B cell (primary cell): ENCODE measurements at places on chromosomes 2 and 18.

GRCh38 chr18:23825978-23826405 is 136.7 kb downstream of the LAMA3 start:
- DNase-seq, result no peak

DNA sequence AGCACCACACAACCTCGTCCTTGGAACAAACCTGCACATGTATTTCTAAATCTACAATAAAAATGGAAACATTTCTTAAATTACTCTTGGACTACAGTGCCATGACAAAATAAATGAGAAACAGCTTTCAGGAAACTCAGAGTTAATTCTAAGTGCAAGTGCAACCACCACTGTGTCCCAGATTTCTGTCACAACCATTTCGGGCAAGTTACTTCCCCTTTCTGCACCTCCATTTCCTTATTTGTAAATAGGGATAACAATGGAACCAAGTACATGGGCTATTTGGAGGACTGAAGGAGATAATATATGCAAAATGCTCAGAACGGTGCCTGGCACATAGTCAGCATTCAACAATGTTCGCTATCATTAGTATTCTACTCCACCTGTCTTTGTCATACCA is 93.2 kb downstream of the CACNB4 start:
- no peak for DNase-seq

DNA sequence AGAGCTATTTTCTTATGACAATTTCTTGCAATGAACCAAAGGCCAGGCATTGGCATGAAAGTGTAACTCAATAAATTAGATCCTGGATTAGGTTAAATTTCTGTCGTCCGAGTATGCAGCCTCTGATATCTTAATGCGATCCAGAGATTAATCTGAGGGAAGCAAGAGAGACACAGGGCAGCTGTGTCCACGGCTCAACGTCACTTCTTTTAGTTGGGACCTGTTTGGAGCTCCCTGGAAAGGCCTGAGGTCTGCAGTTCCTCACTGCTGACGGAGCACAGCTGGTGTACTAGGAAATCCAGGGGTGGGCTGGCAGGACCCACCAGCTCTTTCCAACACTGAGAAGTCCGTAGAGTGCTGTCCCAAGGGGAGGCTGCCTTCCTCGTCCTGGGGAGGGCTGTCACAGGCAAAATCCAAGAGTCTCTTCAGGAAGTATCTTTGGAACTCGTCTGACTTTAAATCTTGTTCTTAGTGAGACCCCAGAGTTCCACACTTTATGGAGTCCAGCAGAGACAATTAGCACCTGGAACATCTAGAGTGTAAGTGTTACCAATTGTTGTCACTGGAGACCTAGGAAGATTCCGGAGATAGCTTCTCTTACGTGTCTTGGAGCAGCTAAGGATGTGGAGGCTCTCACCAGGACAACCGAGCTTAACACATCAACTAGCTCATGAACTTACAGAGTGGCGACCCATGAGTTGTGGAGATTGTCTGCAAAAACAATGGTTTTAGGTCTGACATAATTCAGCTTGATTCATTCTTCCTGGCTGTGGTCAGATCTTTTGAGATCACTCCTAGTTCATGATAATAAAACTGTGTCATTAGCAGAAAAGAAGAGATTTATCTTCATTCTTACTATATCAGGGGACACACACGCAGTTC is 173.7 kb downstream of the ACKR3 start:
- DNase-seq, result no peak

DNA sequence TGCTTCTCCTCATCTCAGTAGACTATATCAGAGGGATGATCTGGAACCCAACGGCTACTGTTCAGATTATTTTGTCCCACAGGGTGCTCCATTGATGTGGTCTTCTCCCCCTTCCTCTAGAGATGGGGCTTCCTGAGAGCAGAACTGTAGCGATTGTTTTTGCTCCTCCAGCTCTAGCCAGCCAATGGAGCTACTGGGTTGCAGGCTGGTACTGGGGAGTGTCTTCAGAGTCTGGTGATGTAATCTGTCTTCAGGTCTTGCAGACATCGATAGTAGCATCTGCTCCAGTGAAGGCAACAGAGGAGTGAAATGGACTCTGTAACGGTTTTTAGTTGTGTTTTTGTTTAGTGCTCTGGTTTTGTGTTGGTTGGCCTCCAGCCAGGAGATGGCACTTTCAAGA is 621.9 kb downstream of the RNF144A start:
- DNase-seq, result no peak

DNA sequence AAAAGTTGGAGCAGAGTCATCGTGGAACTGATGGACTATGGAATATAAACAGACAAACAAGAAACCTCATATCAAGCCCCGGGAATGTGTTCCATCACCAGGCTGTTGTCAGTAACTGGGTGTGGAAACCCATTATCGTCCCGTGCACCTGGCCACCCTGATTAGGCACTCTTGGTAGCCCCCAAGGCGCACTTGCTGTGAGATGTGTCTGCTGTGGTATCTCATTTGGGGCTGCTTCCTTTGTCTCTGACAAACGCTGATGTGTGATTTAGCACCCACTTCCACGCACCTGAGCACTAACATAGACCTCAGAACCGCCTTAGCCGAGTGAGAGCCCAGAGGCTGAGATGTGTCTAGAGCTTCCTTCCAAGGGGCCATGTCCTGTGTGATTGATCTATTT is 96.3 kb downstream of the PRPF40A start:
- no peak for DNase-seq

GRCh38 chr2:36530178-36530982 is 67.6 kb downstream of the FEZ2 start:
- DNase-seq, result peak; percentile 32

DNA sequence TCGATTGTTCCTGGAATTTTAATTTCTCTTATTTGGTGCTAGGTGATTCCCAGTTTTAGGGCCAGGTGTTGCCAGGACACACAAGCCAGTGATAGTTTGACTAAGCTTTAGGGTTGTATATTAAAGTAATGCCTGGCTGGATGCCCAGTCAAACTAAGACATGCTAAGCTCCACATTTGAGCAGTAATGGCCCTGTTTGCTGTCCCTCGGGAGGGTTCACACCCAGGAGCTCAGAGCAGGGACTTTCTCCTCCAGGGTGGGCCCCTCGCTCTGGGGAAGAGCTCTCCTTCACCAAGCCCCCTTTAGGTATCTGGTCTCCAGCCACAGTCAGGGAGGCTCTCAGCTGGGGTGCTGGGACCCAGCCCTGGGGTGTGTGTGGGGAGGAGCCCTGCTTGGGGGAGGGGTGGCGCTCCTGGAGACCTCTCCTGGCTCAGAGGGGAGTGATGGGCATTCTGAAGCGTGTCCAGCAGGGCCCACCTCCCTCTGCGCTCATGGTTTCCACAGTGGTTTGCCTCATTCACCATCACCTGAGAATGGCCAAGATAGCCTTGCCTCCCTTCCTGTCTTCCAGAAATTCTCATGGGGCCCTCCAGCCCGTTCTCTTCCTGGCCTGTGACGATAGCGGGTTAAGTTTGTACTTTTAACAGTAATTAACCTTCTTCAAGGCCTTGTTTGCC is 31.7 kb downstream of the INPP4A start:
- DNase-seq, result no peak

DNA sequence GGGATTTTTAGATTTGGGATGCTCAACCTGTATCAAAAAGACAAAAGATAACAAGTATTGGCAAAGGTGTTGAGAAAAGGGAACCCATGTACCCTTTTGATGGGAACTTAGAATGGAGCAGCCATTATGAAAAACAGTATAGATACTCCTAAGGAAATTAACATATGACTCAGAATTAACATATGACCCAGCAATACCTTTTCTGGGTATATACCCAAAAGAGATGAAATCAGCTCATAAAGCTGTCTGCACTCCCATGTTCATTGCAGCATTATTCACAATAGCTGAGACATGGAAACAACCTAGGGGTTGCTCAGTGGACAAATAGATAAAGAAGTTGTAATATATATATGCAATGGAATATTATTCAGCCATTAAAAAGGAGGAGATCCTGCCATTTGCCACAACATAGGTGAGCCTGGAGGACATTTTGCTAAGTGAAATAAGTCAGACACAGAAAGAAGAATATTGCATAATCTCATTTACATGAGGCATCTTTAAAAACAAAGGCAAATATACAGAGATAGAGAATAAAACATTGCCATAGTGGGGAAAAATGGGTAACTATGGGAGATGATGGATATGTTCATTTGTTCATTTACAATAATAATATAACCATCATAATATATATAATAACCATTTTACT is 142.1 kb downstream of the PTRHD1 start:
- no peak for DNase-seq

- no peak for DNase-seq
Measured at GRCh38 chr2:162282765-162283425, 35.6 kb downstream of the IFIH1 start.

DNA sequence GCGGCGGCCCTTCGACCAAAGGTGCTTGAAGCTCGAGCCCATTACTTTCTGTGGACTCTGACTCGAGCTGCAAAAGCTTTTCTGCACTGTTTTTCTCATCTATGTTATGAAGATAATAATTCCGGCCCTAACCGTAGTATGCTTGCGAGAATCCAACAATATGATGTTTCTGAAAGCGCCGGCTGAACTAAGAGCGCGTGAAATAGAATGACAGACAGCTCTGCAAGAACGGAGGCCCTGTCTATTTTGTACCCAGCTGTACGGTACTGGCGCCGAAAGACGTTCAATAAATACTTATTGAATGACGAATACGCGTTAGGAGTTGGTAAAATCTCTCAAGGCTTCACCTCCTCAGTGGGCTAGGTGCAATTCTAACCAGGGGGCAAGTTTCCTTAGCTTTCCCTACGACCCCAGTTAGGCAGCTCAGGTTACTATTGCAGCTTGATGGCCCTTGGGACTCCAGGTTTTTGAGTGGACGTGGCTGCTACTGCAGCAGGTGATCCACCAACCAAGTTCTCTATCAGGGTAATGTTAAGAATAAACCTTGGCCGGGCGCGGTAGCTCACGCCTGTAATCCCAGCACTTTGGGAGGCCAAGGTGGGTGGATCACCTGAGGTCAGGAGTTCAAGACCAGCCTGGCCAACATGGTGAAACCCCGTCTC is 570 bp downstream of the SCRN3 start:
- no peak for DNase-seq

DNA sequence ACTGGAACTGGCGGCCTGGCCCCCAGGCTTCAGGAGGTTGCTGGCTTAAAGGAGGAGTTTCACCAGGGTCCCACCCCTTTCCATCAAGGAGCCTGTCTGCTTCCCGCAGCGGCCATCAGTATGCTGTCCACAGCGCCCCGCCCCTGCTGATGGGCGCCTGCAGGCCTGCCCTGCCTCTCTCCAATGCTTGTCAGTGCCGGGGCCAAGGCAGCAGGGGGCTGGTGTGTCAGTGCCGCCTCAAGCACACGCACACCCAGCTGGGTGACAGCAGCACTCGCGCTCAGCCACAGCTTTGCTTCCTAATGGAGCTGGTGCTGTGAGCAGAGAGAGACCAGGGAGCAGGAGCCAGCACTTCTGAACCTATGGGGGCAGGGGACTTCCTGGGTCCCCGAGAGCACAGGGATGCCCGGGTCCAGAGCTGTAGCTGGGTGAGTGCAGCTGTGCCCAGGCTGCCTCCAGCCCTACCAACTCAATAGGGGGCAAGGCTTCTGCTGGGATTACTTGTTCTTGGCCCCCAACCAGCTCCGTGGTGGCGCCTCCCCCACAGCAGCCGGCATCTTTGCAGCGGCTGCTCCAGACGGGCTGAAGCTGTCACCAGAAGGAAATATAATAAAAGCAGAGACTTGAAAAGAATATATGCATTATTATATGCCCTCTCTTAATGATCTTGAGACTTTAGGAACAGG is 377.2 kb upstream of the LRATD1 start:
- DNase-seq, result no peak

DNA sequence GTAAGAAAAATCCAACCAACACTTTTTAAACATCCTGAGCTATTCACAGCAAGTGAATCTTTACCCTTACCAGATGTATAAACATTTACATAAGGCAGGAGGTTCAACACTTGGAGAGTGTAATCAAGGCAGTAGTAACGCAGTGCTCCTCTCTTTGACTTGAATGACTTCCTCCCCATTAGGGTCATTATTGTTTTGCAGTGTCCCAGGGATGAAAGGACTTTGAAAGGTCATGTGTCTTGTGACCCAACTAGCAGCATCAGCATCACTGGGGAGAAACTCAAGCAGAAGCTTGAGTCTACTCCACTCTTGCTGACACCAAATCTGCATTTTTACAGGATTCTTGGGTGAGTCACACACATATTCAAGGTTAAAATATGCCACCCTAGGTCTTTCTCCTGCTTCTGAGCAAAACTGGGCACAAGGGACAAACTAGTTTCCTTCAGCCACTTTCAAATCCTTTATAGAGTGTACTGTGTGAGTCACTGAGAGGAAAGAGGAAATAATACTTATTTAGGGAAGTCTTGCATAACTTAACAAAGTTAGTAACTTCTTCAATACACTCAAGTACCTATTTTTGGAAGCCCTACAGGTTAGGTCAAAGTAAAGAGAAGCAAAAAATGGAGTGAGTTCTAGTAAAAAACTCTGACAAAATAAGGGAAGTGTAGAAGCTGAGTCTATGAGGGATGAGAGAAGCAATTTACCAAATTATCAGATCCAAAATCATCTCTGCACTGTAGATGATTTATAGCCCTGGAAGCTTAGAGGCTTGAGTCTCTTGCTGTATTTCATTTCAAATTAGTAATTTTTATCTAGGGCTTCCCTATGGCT is 51.0 kb upstream of the EML4 start:
- DNase-seq, result peak; percentile 83

GRCh38 chr2:176822060-176822459 is 390.5 kb upstream of the HNRNPA3 start:
- no peak for DNase-seq

DNA sequence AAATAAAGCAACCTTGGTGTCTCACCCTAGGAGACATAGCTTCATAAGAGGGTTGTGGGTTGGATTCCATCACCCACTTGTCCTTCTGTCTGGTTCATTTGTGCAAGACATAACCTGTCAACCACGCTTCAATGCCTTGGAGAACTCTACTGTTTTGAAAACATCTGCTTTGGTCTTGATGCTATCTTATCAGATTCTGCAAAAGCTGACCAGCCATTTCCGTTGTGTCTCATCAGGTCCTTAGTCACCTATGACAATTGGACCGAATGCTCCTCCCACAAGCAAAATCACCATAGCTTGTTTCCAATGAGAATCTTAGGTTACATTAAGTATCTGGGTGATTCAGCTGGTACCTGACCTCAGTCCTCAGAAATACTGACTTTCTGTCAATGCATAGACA is 35.4 kb downstream of the STAT4 start:
- DNase-seq, result peak; percentile 9

DNA sequence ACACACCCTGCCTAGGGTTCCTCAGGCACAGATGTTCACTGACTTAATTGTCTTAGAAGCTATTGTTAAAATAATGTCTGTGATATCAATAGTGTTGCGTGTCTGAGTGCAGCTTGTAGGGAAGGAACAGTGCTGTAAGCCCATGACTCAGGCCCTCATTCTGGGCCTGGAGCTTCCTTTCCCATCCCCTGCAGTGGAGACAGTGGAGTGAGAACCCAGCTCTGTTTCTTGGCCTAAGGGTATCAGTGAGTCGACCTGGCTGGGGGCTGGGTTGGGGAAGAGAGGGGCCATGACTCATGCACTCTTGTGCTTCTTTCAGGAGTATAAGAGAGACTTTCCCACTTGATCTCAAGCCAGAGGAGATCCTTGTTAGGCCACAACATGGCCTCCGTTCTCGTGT is 106.8 kb downstream of the HRH4 start:
- no peak for DNase-seq
